ENCODE measurements at places on chromosomes 12 and 14.

DNA sequence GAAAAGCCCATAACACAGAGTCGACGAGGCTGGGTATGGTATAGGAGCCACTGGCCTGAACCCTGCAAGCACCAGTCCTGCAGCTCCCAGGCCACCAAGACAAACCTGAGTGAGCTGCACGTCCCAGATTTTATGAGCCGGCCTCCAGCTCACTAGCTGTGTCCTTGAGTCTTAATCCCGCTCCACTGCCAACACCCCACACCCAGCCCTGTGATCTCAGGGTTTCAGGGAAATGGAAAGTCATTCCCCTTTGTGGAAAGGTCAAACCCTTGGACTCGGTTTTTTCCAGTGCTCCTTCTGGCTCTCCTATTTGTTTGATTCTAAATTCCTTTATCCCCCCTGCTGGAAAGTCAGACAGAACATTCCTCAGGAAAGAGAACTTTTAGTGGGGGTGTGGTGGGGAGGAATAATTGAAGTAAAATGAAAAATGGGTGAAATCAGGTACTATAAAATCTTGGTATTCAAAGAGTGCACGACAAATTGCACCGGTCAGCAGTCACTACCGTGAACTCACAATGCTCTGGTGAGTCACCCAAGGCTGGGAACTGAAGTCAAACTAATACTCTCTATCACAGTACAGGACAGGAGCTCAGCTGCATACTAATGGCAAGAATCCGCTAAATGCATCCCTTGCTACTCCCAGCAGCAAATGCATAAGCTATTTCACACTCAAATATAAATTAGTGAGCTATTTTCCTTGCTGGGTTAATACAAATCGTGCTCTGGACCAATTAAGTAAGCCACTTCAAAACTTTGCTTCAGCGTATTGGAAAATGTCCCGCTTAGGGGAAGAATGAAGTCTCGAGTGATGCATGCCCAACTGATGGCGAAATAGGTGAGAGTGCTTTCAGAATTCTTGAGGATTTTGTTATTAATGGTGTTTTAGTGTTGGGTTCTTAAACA, 9.0 kb downstream of the PITPNM2 start:
- DNase-seq = peak; percentile 42

- DNase-seq = no peak
Measured at GRCh38 chr14:30842431-30842830, 31.9 kb upstream of the COCH start.

GRCh38 chr12:11727133-11727664, 77.7 kb downstream of the ETV6 start:
- DNase-seq = no peak

DNA sequence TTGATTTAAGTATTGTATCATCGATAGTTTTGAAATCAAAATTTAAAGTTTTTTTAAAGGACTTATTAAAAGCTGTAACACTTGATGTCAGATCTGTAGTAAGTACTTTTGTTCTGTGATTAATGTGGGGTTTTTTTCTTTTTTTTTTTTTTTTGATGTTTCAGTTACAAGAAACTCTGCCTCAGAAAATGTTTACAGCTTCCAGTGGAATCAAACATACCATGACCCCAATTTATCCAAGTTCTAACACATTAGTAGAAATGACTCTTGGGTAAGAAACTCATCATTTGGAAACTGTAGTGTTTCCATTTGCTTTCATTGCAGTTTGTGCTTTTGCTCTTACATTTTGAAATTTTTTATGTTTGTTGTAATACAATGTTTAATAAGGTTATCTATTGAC, 45.6 kb downstream of the TBK1 start:
- no peak for DNase-seq

DNA sequence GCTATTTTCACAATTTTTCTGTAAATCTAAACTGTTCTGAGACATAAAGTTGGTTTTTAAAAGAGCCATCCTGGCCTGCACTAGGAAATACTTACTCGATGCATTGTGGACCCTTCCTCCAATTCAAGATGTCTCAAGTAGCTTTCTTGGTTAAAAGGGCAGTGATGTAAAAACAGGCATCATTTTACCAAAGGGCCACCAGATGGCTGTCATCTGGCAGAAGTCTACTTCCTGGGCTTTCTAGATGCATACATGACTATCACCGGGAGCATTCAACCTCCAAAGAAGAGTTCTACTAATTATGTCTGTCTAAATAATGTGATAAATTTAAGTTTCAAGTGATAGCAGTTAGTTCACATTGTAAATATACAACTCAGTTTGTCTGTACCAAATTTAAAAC, 96.8 kb upstream of the FRMD6 start:
- DNase-seq = no peak

GRCh38 chr12:46292754-46293402, 24.0 kb upstream of the SLC38A1 start:
- DNase-seq = no peak

GRCh38 chr12:50403001-50403440, 2.3 kb downstream of the LARP4 start:
- DNase-seq = no peak

DNA sequence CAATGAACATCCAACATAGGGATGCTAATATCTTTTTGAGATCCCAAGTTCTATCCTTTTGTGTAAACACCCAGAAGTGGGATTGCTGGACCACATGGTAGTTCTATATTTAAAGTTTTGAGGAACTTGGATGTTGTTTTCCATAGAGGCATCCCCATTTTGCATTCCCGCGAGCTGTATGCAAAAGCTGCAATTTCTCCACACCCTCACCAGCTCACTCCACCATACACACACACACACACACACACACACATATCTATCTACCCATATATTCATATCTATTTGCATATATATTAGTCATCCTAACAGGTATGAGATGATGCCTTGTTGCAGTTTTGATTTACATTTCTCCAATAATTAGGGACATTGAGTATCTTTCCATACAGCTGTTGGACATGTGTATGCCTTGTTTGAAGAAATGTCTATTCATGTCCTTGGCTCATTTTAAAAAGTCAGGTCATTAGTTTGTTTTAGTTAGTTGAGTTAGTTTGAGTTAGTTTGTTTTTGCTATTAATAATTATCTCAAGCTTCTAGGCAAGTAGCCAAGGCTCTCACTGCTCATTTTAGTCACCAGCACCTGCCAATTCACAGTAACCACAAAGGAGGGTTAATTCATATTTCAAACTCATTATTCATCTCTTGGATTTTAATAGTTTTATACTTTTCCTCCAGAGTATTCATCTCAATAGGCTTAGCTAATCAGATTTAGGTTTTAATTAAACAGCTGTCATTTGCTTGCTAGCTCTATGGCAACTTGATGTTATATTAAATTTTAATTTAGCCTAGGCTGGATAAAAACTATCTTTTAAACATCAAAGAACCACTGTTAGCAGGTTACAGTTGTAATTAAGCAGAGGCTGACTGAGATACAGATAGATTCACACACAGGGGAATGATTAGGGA, 1435.9 kb upstream of the TMEM132C start:
- no peak for DNase-seq

GRCh38 chr14:51521764-51522163, 129.9 kb upstream of the FRMD6 start:
- DNase-seq = no peak

GRCh38 chr14:68516342-68516741, 276.5 kb downstream of the ZFP36L1 start:
- DNase-seq = no peak

GRCh38 chr12:7369274-7369729, 65.4 kb downstream of the ACSM4 start:
- no peak for DNase-seq

GRCh38 chr12:82176026-82176425, 182.2 kb downstream of the CCDC59 start:
- no peak for DNase-seq

DNA sequence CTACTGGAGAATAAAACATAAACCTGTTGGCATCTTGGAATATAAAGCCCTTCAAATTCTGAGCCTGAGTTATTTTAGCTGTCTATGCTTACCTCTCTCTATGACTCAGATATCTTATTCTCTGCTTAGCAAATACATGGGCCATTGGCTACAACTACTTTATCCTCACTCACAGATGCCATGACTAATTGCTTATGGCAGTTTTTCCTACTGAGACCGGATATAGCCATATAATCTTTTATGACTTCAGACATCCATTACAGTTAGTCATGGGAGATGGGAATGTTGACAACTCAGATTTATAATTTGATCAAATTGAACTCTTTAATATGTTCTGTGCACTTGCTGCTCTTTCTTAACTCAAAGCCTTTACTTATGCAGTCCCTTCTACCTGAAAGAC, 502.4 kb upstream of the ATP2B1 start:
- no peak for DNase-seq

DNA sequence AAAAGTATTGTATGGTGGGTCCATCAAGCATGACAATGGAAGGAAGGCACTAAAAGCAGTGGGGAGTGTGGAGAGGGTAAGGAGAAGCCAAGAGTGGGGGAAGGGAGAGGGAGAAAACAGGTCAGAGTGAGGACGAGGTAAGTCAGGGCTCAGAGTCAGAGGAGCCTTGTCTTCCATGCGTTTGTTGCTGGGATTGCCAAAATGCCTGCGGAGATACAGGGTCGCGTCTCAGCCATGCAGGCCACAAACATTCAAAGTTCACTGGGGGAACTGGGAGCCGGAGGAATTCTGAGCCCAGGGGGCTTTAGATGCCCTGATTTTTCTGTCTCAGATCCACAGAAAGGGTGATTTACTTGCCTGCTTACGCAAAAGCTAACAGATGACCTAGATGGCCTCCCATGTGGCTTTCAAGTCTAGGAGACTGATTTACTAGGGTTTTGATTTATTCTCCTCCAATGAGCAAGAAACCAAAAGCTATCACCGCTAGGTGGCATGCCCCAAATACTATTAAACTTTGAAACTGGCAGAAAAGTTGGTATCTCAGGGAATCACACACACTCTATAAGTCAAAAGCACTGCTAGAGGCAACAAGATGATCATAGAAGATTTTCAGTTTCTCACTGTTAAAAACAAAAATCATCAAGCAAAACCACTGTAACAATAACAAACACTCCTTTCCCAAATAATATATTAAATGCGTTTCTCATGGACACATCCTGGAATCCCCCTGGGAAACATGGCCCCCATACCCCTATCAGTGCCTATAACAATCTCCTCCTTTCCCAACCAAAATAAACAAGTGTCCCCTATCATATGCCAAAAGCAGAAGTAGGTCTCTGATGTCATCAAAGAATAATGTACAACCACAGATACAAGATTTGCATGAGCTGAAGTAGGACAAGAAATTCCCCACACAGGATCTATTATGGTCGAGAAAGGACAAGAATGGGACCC, 26.6 kb upstream of the MDM1 start:
- peak; percentile 68 for DNase-seq

DNA sequence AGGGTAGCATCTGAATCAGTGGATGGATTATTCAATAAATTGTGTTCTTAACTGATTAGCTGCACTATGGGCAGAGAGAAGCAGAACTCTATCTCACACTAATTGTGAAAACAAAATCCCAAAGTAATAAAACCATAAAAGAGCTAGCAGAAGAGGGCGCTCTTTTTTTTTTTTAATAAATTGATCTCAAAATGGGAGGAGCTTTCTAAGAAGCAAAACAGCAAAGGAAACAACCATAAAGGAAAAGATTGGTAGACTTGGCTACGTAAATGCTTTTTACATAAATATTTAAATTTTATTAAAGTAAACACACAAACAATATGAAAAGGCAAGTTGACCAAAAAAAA, 1.5 kb upstream of the TM7SF3 start:
- DNase-seq = no peak

GRCh38 chr12:93335603-93336162, 42.0 kb upstream of the NUDT4 start:
- no peak for DNase-seq

- no peak for DNase-seq
Measured at GRCh38 chr12:88810806-88811205, 230.5 kb upstream of the KITLG start.

GRCh38 chr14:34554540-34555250, 15.2 kb upstream of the EAPP start:
- DNase-seq = no peak

DNA sequence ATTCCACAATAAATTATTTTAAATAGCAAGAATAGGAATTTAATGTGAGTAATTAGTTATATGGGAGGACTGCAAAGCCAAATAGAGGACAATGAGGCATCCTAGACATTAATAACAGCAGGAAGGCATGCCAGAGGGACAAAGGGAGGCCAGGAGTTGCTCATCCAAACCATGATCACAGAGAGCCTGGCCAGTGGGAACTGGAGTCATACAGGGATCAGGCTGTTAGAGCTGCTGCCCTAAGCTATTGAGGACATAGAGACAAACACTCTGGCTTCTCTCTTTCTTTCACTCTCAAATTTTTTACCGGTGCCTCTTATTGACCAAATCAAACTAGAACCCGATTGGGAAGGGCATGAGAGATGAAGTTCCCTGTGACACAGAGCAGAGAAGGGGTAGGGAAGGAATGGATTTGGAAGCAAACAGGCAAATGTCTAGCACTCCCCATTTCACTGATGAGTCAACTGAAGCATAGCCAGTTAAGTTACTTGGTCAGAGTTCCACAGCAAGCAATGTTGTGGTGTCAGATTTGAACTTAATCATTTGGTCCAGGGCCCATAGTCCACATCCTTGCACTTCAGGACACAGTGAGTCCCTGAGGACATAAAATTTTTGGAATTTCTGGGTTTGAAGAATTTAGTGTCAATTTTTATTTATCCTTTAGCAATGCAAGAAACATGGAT, 17.9 kb upstream of the CFAP54 start:
- DNase-seq = no peak

DNA sequence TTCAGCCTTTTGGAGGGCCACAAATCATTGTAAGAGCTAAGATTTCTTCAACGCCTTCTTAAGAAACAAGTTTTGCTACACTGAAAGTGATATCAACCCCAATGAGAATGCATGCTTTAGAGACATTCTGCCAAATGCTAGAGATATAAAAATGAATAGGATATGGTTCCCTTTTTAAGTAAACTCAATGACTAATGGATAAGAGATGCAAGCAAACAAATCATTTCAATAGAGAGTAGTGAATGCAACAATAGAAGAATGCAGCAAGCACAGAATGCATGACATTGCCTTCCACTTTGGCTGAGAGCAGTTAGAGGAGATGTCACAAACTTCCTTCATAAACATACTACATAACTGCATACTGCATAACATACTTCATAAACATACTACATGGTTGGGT, 116.4 kb downstream of the PDZRN4 start:
- no peak for DNase-seq

- DNase-seq = no peak
Measured at GRCh38 chr14:34018564-34019244, 67.8 kb upstream of the EGLN3 start.

DNA sequence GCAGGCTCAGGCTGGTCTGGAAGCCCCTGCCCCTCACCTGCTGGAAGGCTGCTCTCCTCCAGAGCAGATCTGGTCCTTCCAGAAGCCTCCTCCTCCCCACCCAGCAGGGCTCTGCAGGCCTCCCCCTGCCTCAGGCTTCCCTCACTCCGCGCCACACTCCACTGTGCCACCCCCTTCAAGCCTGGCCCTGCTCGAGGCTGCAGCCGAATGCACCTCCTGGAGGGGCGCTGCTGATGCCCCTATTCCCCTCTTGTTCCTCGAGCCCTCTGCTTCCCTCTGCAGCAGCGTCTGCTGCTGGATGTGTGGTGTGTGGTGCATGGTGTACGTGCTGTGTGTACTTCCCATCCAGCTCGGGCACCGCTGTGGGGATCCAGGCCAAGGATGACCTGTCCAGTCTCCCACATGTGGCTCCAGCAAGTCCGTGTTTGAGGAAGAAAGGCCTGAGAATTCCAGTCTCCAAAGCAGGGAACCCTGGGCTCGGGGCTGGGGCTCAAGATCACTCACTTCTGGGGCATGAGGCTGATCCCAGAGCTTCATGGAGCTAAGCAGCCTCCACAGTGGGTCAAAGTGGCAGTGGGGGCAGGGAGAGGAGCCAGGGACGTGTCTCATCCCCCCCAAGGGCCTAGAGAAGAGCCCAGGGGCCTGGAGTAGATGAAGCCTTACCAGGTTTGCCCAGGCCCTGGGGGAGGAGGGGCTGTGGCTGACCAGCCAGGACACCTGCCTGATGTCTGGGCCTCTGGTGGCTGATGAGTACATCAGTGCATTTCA, 136.0 kb upstream of the C14orf180 start:
- no peak for DNase-seq
